Nasal cavity respiratory epithelium epithelial cell of viscerocranial mucosa (primary cell): ENCODE measurements at places on chromosomes 4 and X. TPM values are rescaled to one million over a fixed set of nuclear protein-coding genes. Genes with fewer than 3 reads are reported as not detected.

Gene DSPP
- total RNA-seq: not detected in 2 replicates

Gene CYSLTR1
- under 0.01 TPM in 1 of 2 replicates, not detected in the other for total RNA-seq

Gene TEX13C
- total RNA-seq: not detected in 2 replicates

Gene RASGEF1B
- total RNA-seq: 5.6 and 10.6 TPM in 2 replicates

Gene GLRB
- total RNA-seq: 2.1 and 6.2 TPM in 2 replicates

Gene AMER1
- total RNA-seq: 2.4 and 4.8 TPM in 2 replicates

Gene TMEM35A
- total RNA-seq: 0.14 TPM in 1 of 2 replicates, not detected in the other
